RKO (cell line): ENCODE measurements at places on chromosomes 13 and 19.

DNA sequence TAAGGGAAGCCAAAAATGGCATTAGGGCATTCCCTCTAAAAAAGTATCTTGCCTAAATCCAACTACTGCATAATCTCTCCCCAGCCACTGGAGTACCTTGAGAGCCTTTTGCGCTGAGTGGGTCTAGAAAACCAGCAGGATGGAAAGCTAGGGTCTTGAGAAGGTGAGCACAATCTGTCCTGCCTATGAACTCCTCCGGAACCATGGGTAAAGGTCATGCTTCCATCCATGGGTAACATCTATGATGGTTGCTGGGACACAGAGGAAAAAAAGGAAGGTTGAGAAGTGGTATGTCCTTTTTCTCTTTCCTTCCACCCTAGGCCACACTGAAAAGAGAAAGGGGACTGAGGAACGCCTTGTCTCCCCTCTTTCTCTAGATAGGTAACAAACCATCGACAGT, 52.4 kb downstream of the ZNF676 start:
- peak; percentile 8 for DNase-seq

DNA sequence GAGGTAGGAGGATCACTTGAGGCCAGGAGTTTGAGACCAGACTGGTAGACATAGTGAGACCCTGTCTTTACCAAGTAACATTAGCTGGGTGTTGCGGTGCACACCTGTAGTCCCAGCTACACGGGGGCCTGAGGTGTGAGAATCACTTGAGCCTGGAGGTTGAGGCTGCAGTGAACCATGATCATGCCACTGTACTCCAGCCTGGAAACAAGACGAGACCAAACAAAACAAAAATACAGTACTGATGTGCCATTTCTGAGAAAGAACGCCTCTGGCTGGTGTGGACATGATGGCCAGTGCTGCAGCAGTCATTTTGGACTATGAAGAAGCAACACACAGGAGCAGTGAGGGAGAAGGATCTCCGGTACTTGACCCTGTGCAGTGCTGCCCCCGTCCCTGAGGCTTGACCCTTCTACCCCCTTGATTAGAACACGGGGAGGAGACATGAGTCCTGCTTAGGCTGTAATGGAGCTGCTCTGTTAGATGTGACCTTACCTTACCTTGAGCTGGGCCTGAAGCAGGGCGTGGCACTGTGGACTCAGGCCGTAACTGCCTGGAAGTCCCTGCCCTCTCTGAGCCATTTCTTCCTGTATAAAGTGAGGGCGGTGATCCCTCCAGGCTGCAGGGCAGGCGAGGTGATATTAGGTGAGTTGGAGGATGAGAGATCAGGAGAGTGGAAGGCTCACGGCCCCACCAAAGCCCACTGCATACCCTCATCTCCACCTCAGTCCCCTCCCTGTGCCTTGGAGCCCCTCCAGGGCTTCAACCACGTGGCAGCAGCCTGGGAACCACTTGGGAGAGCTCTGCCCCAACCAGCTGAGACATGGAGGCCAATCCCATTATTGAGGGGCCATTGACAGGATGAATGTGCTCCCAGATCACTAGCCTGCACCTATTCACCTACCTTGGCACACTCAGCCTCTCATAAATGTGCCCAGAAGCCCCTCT, 5.9 kb downstream of the RPL18A start:
- DNase-seq: peak; percentile 44

DNA sequence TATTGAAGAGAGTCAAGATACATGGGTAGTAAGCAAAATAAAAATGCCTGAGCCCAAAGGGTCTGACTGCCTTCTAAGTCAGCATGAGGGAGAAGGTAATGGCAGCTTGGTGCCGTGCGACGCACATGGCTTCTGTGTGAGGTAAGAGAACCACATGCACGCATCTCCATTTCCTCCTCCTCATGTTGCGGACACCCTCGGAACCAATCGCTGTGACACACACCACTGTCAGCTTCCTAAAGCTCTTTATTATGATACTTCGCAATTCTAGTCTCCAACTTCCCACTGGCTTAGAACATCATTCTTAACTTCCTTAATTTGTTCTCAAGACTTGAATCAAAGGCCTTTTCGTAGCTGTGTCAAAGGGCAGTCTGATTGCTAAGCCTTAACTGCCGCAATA, 170.1 kb downstream of the OXGR1 start:
- no peak for DNase-seq

GRCh38 chr13:94198681-94199080, 280.8 kb downstream of the DCT start:
- no peak for DNase-seq

- peak; percentile 58 for DNase-seq
These were observed 24.9 kb upstream of the PIK3R2 start for GRCh38 chr19:18128044-18128443.

GRCh38 chr13:85671336-85671735, 127.9 kb downstream of the SLITRK6 start:
- no peak for DNase-seq

DNA sequence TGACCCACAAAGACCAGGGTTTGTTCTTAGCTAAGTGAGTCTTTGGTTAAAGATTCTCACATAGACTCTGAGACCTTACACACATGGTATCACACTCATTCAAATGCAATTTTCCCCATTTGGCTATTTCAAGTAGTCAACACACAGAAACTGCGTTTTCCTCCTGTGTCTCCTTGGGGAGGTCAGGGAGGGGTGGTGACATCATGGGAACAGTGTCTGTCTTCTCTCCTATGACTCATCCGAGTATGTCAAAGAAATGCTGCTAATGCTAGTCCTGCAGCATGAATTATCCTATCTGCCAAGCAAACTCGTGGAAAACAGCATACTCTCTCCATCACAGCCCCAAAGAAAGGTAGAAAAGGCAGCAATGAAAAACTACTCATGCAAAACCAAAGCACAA, 100.2 kb downstream of the ENOX1 start:
- DNase-seq: peak; percentile 29

GRCh38 chr13:93927431-93927830, 552.1 kb downstream of the DCT start:
- DNase-seq: no peak

DNA sequence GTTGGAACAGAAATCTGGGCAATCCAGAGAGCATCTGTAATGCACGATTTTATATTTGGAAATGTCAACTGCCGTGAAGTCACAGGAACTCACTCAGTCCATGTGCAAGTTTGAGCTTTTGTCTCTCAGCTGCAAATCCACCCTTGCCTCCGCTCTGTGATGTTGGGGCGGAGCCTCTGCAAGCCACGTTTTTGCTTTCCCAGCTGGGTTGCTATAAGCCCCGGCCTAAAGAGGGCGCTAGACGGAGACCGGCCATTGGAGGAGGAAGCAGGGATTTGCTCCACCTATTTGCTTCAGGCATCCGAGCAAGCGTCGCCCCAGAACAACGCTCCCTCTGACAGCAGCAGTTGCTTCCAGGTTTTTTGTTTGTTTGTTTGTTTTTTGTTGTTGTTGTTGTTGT, 56.2 kb downstream of the TRPM4 start:
- DNase-seq: no peak

DNA sequence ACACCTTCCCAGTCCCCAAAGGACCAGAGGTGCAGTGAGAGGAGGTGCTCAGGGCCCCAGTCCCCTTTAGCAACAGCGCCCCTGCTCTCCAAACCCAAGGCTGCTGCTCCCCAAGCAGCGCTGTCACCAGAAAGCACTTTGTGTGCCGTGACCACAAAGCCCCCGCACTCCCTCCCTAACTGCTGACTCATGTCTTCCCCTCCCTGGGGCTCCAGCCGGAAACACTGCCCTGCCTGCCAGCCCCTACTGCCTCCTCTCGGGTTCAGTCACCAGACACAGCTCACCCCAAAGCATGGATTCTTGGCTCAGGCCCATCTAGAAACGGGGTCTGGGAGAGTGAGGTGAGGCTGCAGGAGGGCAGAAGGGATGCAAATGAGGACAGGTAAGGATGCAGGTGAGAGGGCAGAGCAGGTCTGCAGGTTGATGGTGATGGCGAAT, 4.9 kb upstream of the TNFSF14 start:
- peak; percentile 78 for DNase-seq

- no peak for DNase-seq
These were observed 50.4 kb downstream of the SACS start for GRCh38 chr13:23383151-23383550.

DNA sequence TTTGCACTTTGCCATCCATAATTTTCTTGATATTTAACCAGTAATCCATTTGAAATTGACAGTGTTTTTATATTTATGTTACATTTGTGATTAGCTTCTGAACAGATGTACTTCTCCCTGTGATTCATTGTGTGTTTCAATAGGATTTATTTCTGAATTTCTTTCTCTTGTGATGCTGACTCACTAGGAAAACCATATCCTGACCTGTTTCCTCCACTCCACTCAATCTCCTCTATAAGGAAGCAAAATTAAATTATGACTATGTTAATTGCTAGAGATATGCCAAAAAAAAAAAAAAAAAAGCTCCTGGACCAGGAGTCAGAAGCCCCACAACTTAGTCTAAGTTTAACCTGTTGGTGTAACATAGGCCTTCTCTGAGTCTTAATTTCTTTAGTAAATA, 614.6 kb upstream of the SPRY2 start:
- peak; percentile 17 for DNase-seq

- peak; percentile 32 for DNase-seq
These were observed 5.7 kb upstream of the DIAPH3 start for GRCh38 chr13:60169239-60170031.

GRCh38 chr13:24630851-24631620, 49.2 kb upstream of the ATP12A start:
- DNase-seq: no peak

- DNase-seq: peak; percentile 87
These were observed at the start of gene ICAM1 for GRCh38 chr19:10270616-10271394. Gene ICAM1, plus strand, starts transcription at chr19:10271120. Its CDS starts 40 bp downstream, at chr19:10271160.
